ENCODE measurements at places on chromosomes 11 and 22.
A peak's percentile ranks its signal among the peaks of the same experiment; 100 is the strongest.

DNA sequence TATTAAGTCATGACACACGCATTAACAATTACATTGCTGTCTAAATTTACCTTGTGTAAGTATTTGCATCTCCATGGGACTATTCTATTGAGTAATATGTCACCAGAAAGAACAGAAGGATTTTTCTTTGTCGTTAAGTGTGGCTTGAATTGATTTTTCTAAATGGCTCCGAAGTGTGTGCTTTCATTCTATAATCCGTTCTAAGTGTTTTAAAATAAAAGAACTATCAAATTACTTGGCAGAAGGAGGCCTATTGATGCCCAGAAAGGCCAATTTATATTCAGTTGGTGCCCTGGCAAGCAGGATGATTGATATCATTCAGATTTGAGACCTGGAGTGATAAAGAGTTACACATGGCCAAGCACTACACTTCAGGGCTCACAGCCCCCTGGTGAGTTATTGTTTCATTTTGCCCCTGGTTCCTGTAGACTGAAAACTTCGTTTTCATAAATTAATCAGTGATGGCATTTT, 538.9 kb upstream of the ANO5 start:
- no peaks in the 10 kb centered on the region for H3K4me1 ChIP-seq
- no peak overlapping the region for H3K4me3 ChIP-seq
- H3K27ac ChIP-seq: no peak overlapping the region

DNA sequence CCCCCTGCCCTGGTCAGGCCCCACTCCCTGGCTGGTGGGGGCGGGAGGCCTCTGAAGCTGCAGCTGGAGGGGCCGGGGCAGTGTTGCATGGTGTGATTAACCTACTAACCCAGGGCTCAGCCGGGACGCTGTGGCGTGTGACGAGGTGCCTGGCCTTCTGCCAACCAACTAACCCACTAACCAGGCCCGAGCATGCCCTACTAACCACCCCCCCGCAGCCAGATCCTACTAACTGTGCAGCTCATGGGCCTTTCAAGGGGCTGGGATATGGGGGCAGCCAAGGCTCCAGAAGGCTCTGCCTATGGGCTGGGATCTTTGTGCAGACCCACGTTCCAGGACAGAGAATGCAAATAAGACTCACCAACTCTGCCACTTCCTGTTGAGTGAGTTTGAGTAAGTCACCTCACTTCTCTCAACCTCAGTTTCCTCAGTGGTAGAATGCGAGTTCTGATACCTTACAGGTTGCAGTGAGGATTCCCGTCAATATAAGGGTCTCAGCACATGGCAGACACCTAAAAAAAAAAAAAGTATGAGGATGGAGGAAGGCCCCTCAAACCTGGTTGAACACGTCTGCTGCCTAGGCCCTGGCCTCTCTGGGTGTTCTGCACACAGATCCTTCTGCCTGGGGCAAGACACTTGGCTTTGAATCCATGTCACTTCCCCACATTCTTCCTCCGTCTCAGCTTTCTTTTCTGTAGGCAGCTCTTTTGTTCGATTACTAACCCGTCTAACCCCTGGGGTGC, 14.1 kb downstream of the MIAT start:
- H3K27ac ChIP-seq: no peak overlapping the region
- peaks cover 4% of the 10 kb centered on the region for H3K36me3 ChIP-seq
- H3K4me3 ChIP-seq: no peak overlapping the region
- no peak for DNase-seq

GRCh38 chr11:70304208-70304603, 33.7 kb downstream of the PPFIA1 start:
- peaks cover 3% of the 10 kb centered on the region for H3K36me3 ChIP-seq
- peaks cover 5% of the 10 kb centered on the region for H3K4me1 ChIP-seq
- H3K4me3 ChIP-seq: no peak overlapping the region
- DNase-seq: no peak
- no peaks in the 10 kb centered on the region for H3K27me3 ChIP-seq

- H3K27me3 ChIP-seq: no peaks in the 10 kb centered on the region
- peaks cover 3% of the 10 kb centered on the region for H3K4me1 ChIP-seq
- no peak overlapping the region for H3K27ac ChIP-seq
- no peak for DNase-seq
- no peak overlapping the region for H3K4me3 ChIP-seq
Measured at GRCh38 chr22:27372969-27373670, 428.4 kb downstream of the MN1 start.

- no peaks in the 10 kb centered on the region for H3K36me3 ChIP-seq
- peak; percentile 82 for DNase-seq
- H3K27ac ChIP-seq: no peak overlapping the region
- H3K4me3 ChIP-seq: peak overlapping the region; percentile 57
Measured at GRCh38 chr11:15650105-15650938, 535.6 kb downstream of the INSC start.

DNA sequence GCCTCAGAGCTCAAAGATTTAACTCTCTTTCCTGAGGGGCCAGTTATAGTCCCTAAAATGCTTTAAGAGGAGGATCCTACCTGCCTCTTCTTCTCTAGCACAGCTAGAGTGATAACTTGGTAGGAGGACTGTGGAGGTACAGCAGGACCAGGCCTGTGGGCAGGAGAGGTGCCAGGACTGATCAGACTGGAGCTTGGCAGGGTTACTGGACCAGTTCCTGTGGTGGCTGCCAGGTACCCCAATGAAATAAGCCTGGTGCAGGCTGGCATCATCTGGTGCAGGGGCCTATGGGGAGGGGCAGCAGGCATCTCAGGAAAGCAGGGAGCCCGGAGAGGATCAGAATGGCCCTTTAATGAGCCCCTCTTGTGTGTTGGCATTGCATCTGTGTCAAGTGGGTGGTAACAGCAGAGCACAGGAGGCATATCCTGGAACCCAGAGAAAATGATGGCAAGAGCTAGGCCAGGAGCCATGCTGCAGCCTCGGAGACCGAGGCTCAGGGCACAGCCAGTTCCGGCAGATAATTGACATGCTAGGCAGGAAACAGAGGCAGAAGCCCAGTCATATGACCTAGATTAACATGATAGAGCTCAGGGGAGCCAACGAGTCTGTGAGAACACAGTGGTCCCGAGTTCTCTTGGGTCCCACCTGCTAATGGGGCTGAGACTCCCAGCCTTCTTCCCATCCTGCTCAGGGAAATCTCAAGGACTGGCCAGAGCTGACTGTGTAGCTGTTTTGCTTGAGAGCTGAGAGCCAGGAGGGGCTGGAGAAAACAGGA, 187.5 kb upstream of the ZBED5 start:
- DNase-seq: no peak
- H3K4me1 ChIP-seq: no peaks in the 10 kb centered on the region
- no peak overlapping the region for H3K4me3 ChIP-seq
- no peaks in the 10 kb centered on the region for H3K36me3 ChIP-seq
- H3K27ac ChIP-seq: no peak overlapping the region

GRCh38 chr11:86370171-86370570, 4.5 kb upstream of the CCDC81 start:
- no peak for DNase-seq
- H3K4me1 ChIP-seq: no peaks in the 10 kb centered on the region

- H3K36me3 ChIP-seq: no peaks in the 10 kb centered on the region
- H3K4me3 ChIP-seq: no peak overlapping the region
- no peak overlapping the region for H3K27ac ChIP-seq
- H3K4me1 ChIP-seq: no peaks in the 10 kb centered on the region
- no peak for DNase-seq
- no peaks in the 10 kb centered on the region for H3K27me3 ChIP-seq
Measured at GRCh38 chr11:1958367-1958766, 11.2 kb downstream of the MRPL23 start.

- H3K4me3 ChIP-seq: no peak overlapping the region
- no peaks in the 10 kb centered on the region for H3K4me1 ChIP-seq
- DNase-seq: no peak
- H3K27ac ChIP-seq: no peak overlapping the region
- no peaks in the 10 kb centered on the region for H3K27me3 ChIP-seq
Measured at GRCh38 chr11:104256525-104256924, 92.6 kb upstream of the PDGFD start.

- H3K27me3 ChIP-seq: no peaks in the 10 kb centered on the region
- H3K4me1 ChIP-seq: no peaks in the 10 kb centered on the region
- DNase-seq: no peak
- no peak overlapping the region for H3K4me3 ChIP-seq
Measured at GRCh38 chr11:96424693-96425092, 34.9 kb downstream of the JRKL start.

Data from common myeloid progenitor, CD34-positive (primary cell).